ENCODE measurements at places on chromosomes 12 and 14. TPM values are rescaled to one million over a fixed set of nuclear protein-coding genes. Genes with fewer than 3 reads are reported as not detected.

DNA sequence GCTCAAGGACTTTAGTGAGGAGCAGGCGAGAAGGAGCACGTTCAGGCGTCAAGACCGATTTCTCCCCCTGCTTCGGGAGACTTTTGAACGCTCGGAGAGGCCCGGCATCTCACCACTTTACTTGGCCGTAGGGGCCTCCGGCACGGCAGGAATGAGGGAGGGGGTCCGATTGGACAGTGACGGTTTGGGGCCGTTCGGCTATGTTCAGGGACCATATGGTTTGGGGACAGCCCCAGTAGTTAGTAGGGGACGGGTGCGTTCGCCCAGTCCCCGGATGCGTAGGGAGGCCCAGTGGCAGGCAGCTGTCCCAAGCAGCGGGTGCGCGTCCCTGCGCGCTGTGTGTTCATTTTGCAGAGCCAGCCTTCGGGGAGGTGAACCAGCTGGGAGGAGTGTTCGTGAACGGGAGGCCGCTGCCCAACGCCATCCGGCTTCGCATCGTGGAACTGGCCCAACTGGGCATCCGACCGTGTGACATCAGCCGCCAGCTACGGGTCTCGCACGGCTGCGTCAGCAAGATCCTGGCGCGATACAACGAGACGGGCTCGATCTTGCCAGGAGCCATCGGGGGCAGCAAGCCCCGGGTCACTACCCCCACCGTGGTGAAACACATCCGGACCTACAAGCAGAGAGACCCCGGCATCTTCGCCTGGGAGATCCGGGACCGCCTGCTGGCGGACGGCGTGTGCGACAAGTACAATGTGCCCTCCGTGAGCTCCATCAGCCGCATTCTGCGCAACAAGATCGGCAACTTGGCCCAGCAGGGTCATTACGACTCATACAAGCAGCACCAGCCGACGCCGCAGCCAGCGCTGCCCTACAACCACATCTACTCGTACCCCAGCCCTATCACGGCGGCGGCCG, 1.1 kb downstream of the PAX9 start:
- no peak for DNase-seq

The RHOJ gene
- polyA plus RNA-seq = 7.0 TPM

The CMKLR1 gene
- 1.2 TPM for polyA plus RNA-seq

GRCh38 chr12:2691006-2691344, 103.8 kb upstream of the FKBP4 start:
- DNase-seq = peak; percentile 76

DNA sequence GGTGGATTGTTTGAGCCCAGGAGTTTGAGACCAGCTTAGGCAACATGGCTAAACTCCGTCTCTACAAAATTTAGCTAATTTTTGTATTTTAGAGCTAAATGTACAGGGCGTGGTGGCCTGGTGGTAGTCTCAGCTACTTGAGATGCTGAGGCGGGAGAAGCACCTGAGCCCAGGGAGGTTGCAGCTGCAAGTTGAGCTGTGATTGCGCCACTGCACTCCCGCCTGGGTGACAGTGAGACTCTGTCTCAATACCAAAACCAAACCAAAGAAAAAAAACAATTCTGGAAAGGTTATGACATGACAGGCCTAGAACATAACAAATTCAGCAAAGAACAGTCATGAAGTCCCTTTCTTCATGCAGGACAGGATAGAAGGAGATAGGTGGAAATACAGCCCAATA, 25.7 kb downstream of the WDR89 start:
- DNase-seq = no peak
